Caki2 (cell line): ENCODE measurements at places on chromosomes 2 and 18.

- no peak for DNase-seq
Observed at GRCh38 chr2:136486115-136486514, 279.2 kb upstream of the THSD7B start.

GRCh38 chr2:19607400-19607799, 249.0 kb upstream of the OSR1 start:
- DNase-seq = no peak

GRCh38 chr2:191148791-191149190, 2.0 kb downstream of the STAT4 start:
- DNase-seq = no peak

- no peak for DNase-seq
Observed at GRCh38 chr2:231431606-231432005, 32.7 kb downstream of the NCL start.

DNA sequence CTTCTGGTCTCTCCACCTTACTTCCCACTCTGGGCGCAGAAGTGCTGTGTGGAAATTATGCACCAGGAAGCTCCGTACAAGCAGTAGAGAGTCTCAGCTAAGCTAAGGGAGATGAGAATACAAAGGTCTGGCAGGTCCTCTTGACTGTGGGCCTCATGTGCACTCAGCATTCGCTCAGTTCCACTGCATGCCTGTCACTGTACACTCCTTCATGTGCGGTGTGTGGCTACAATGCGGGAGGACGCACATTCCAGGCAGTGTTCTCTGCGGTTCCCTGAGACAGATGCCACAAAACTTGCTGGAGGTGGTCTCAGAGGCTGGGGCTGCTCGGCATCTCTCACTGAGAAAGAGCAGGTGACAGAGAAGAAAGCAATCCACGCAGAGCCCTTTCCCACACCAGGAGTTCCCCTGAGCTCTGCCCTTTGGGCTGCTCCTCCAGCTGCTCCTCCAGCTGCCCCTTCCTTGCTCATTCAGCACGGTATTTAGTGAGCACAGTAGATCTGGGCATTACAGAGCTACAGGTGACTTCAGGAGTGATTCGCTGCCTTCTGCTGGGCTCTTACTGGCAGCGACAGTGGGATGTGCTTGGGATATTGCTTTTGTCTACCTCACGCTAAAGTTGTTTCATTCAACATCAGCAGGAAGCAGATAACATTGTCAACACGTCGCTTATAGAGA, 176.6 kb downstream of the SH3RF3 start:
- DNase-seq = no peak

DNA sequence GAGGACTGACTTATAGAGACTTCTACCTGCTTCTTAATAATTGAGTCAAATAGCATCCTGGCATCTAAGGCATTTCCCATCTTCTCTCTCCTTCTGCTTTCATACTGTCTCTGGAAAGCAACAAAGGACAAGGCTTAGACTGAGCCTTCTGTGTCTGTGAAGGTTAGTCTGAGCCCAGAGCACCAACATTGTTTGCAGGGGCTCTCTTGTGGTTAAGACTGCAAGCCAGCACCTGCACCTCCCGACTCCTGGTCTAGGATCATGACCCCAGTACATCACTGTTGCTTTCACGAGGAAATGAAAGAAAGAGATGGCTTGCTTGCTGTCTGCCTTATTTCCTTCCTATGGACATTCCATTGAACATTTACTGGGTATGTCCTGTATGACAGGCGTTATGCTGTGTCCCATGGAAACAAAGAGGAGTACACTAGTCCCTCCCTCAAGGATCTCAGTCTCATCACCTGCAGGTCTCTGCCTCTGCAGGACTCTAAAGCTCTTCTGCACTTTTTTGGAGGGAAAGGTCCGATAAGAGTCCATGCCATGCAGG, 315.8 kb upstream of the EPAS1 start:
- no peak for DNase-seq

- DNase-seq = no peak
Observed at GRCh38 chr2:98473995-98474780, 29.5 kb downstream of the INPP4A start.

DNA sequence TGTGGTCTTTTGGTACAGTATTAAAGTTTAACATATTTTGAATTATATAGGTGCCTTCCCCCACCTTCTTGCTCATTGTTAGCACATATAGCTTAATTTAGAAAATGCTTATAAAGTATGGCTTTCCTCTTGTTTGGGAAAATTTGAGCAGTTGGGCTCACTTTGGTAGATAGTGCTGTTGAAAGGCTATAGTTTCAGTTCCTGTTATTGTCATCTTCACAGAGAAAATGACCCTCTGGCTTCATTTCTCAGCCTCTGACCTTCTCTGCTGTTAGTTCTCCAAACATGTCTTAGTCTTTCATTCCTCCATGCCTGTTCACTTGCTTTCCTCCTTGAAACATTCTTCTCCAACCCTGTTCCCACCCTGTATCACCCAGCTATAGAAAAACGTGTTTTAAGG, 200.6 kb downstream of the WDR7 start:
- no peak for DNase-seq

DNA sequence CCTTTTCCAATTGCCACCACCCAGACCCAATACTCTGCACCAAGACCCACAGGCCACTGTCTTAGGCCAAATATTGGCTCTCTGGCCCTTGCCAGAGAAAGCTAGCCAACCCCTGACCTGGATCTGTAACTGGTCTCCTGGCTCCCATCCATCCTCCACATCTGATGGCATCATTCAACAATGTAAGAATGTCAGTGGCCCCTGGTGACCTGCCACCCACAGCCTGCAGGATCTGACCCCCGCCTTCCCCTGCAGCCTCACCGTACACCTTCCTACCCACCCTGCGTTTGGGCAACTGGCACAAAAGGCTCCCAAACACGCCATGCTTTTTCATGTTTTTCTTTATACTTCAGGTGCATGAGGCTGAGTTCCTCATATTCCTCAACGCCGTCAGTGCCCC, 60.0 kb upstream of the ASAP2 start:
- no peak for DNase-seq

DNA sequence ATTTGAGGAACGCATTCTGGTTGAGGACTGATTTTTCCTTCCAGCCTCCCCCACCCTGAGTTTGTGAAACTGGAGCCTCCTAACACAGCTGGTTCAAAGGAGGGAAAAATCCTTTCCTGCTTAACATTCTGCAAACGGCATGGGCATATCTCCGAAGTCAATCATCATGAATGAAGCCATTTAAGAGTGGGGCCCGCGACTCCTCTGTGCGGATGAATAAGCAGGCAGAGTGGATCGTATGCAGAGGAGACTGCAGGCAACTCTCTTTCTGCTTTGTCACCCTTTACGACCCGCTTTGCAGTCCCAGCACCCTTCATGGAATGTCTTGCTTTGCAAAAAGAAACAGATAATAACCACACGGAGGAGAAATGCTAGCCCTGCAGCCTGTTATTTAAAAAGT, 305.2 kb downstream of the CLIP4 start:
- no peak for DNase-seq

GRCh38 chr18:63207143-63207790, 112.3 kb downstream of the BCL2 start:
- no peak for DNase-seq

DNA sequence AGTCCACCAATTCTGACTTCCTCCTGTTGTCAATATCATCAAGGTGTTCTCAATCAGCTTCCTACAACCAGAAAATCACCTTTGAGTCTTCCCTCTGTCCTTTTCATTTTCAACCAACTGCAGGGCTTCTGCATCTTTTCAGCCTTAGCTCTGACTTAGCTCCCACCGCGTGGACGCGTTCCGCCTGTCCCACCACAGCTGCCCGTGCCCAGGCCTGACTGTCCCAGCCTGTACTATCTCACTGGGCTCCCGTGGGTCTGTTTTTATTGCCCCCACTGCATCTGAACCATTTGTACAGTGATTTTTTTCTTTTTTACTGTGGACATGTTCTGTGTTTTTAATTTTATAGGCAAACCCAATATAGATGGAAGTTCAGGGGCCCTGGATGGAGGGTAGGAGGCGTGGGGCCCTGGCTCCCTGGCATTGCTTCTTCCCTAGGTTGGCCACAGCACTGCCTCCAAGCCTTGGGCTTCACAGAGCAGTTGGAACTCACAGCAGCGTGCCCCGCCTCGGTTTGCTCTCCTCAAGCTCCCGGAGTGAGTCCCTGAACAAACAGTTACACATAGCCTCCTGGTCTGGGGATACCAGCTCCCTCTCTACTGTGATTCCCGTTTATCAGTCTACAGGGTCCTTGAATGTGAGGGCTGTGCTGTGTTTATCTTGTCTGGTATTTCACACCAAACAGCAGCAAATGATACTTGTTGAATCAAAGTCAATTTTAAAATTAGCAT, 280.6 kb upstream of the PXDN start:
- DNase-seq = no peak

GRCh38 chr2:144686518-144687215, 166.7 kb upstream of the ZEB2 start:
- no peak for DNase-seq

GRCh38 chr2:145106293-145106692, 586.4 kb upstream of the ZEB2 start:
- DNase-seq = no peak

GRCh38 chr2:68429311-68429826, 37.7 kb downstream of the FBXO48 start:
- DNase-seq = no peak

- no peak for DNase-seq
Observed at GRCh38 chr2:199366406-199366805, 91.3 kb downstream of the SATB2 start.

DNA sequence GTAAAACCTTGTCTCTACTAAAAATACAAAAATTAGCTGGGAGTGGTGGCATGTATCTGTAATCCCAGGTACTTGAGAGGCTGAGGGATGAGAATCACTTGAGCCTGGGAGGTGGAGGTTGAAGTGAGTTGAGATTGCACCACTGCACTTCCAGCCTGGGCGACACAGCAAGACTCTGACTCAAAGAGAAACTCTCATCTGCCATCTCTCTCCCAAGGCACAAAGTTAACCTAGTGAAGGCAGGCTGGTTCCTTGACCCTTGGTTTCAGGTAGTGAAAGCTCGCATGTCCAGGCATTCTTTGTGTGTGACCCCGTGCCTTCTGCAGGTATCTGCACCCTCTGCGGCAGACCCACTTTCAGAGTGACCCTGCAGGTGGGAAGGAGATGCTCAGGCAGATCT, 100.0 kb downstream of the WDSUB1 start:
- DNase-seq = no peak

GRCh38 chr2:70396612-70397011, 94.7 kb upstream of the FAM136A start:
- DNase-seq = no peak

DNA sequence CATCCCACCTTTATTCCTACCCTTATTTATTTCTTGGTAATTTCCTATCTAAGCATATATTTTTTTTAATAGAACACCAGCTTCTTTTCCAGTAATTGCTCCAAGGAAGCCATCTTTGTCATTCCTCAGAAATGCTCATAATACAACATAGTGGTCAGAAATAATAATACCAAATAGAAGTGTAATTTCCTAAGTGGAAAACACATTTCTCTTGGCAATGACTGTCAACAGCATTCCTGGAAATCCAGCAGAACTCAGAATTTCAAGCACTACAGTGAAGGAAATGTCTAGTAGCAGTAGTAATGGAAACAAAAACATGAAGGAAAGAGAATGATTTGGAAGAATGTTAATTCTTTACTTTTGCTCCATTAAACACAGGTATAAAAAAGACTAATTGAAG, 56.6 kb downstream of the GDF7 start:
- DNase-seq = no peak

DNA sequence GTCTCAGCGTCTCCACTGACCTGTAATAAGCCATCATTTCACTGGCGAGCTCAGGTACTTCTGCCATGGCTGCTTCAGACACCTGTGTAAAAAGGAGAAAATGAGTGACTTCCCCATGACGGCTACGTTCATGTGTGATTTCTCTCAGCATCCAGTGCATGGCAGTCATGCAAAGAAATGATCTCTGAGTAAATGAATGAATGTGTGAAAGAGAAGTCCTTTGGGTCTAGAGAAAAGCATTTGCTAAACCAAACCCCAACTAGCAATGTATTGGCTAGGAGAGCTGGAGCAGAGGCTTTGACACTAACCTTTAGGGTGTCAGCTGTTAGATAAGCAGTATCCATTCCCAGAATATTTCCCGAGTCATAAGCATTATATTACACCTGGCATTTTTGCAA, 417 bp downstream of the IL1B start:
- DNase-seq = no peak

GRCh38 chr2:70536517-70537055, 17.0 kb downstream of the TGFA start:
- DNase-seq = no peak

DNA sequence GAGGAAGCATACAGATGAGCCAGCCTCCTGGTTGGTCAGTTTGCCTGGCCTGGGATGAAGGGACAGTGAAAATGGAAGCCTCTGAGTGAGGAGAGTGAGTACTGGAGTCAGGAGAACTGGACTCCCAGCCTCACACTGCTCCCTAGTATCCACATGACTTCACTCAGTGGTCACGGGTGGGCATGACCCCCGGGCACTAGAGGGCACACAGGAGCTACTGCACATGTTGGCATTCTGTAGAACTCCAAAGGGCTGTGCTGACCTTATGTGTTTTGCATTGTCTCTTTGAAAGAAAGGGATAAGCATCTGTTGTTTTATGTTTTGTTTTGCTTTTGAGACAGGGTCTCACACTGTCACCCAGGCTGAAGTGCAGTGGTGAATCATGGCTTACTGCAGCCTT, 23.7 kb downstream of the NCAPH start:
- DNase-seq = no peak

DNA sequence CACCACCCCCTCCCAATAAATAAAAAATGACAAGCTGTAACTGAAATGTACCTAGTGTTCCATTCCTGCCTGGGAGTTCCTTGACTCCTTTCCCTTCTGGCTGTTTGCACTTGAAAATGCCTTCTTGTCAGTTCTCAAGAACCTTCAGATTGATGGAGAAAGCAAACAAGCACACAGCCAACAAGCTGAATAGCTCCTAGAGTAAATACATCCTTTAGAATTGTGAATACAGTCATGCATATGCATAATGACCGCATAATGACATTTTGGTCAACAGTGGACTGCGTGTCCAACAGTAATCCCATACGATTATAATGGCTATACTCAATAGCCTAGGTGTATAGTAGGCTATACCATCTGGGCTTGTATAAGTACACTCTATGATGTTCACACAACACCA, 97.0 kb downstream of the LYPD6 start:
- DNase-seq = no peak

DNA sequence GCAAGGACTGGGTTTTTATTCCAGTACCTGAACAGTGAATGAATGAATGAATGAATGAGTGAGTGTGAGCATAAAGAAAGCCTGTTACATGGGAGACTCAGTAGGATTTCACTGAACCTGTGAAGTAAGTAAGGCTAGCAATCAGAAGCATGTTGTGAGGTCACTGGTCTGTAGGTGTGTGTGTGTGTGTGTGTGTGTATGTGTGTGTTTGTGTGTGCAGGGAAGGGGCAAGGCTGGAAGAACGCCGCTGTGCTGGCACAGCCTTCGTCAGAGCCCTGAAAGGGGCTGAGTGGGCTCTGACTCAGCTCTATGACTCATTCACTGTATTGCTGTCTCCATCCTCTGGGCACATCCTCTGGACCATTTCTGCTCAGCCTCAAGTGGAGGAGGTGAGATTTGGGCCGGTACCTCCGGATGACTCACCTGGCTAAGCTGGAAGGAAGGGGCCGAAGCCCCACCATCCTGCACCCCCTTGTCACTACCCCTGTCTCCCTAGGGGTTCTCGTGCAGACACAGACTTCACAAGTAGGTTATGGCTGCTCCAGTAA, 51.4 kb upstream of the MRPL33 start:
- peak; percentile 94 for DNase-seq

GRCh38 chr2:187774551-187775071, 220.4 kb upstream of the TFPI start:
- peak; percentile 57 for DNase-seq

GRCh38 chr2:47277187-47277586, 122.1 kb upstream of the STPG4 start:
- DNase-seq = no peak

- DNase-seq = no peak
Observed at GRCh38 chr2:63926815-63927214, 85.1 kb downstream of the UGP2 start.
